ENCODE measurements at places on chromosomes 6 and 20. TPM values are rescaled to one million over a fixed set of nuclear protein-coding genes. Genes with fewer than 3 reads are reported as not detected.

SLC12A5 gene
- 0.21 TPM for total RNA-seq

GRCh38 chr6:36355819-36356218 lies 19.1 kb upstream of the BNIP5 start:
- no peak for DNase-seq

DNA sequence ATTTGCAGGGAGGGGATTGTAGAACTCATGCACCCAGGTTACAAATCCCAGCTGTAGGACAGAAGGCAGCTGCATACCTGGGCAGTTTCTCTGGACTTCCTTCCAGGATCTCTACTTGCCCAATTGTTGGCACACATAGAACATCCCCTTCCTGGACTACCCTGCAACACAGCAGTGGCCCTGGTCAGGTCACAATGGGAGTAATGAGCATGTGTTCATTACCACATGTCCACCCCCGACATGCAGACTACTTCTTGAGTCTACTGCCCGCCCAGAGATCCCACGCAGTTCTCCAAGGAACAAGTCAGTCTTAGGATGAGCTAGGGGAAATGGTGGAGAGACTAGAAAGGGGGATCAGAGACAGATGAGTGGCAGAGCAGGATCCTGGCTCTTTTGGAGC lies 5.1 kb downstream of the PEX6 start:
- DNase-seq: no peak

DNA sequence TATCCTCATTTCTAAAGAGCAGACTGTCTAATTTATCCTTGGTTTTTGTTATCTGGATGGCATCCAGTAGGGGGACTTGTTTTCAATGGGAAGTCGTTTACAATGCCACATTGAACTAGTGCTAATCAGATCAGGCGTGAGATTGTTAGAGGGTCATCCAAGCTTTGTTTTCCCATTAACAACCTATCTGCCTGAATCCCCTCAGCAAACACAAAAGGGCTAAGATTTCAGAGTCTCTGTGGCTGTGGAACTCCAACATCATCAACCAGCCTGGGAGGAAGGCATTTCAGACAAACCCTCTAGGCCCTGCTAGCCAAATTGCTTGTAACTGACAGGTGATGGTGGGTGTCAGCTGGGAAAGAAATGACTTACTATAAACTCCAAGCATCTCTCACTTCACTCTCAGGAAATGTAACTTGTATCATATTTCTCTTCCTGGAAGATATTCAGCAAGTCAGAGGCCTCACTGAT lies 47.7 kb downstream of the COL19A1 start:
- no peak for DNase-seq

SOX4 gene
- 30.4 TPM for total RNA-seq

IP6K3 gene
- total RNA-seq: 0.06 TPM

Data from H4 (cell line).